Effector memory CD8-positive, alpha-beta T cell (primary cell): ENCODE measurements at places on chromosomes 2 and 18.

DNA sequence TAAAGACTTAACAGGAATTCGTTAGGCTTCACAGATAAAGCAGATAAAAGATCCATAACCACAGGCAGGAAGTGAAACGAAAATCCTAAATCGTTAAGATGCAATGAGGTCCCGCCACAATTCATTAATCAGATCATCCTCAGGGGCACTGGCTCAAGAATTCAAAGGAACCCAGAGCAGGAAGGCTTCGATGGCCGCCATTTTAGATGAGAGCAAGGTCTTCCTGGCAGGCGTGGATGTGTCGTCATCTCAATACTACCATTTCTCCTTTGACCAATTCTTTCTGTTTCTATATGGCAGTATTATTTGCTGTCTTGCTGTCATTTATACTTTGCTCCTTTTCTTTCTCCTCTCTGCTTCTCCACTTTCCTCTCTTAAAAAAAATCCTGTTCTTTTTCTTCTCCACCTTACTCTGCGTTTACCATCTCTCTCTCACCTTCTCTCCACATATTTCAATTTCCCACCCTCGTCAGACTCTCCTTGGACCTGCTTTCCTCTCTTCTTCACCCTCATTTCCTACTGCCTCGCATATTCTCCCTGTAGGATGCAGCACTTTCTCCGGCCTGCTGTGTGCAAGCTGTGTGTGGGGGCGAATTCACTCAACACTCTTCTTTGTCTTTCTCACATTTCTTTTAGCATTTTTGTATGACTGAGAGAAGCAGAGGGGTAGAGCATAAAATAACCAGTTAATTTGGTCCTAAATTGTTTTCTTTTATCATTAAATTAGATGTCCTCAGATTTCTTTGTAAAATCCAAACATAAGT lies 35.1 kb upstream of the LHCGR start:
- no peak for DNase-seq

DNA sequence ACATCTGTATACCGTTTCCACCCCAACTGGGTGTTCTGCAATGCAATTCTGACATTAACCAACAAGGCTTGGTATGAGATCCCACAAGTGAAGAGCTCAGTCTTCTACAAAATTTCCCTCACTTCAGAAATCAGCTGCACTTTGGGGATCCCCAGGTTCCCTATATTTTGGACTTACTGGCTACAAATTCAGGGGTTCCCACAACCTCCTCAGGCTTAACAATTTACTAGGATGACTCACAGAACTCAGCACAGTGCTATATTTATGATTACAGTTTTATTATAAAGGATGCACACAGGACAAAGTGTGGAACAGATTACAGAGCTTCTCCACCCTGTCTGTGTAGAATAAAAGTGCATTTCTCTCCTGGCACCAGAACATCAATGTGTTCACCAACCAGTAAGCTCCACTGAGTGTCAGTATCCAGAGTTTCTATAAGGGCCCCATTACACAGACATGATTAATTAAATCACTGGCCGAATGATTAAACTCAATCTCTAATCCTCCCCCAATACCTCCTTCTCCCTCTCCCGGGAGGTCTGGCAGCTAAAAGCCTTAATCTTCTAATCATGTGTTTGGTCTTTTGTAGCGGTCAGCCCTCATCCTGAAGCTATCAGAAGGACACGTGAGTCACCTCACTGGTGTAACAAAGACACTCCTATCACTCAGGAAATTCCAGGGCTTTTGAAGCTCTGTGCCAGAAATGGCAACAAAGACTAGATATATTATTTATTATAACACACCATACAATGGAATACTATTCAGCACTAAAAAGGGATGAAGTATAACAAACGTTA lies 84.6 kb downstream of the SLC66A3 start:
- DNase-seq, result no peak

- no peak for DNase-seq
Observed at GRCh38 chr2:119208791-119209203, 14.8 kb upstream of the STEAP3 start.

GRCh38 chr2:218895326-218895725 lies 14.7 kb downstream of the WNT10A start:
- no peak for DNase-seq

- DNase-seq, result no peak
Observed at GRCh38 chr18:49768051-49768391, 45.3 kb downstream of the ACAA2 start.

GRCh38 chr18:36650906-36651305 lies 177.9 kb downstream of the TPGS2 start:
- no peak for DNase-seq

- no peak for DNase-seq
Observed at GRCh38 chr18:55446996-55447671, 140.9 kb downstream of the TCF4 start.

GRCh38 chr2:101022221-101022620 lies 20.1 kb downstream of the RPL31 start:
- DNase-seq, result no peak

DNA sequence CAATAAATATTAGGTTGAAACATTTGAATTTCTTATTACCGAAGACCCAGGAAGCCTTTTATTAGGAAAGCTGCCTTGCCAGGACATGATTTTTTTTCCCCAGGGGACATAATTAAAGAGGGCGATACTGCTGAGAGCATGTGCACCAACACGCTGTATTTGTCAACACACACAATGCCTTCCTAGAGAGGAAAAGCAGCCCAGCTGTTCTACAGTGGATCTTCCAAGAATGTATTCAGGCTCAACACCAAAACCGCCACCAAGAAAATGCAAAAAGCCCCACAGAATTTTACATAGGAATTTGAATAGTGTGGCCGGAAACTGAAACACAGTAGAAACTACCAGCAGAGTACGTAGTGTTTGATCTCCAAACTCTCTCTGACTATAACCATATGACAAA lies 320.4 kb downstream of the DLGAP1 start:
- no peak for DNase-seq

GRCh38 chr18:29076645-29077044 lies 899.7 kb upstream of the CDH2 start:
- DNase-seq, result no peak

DNA sequence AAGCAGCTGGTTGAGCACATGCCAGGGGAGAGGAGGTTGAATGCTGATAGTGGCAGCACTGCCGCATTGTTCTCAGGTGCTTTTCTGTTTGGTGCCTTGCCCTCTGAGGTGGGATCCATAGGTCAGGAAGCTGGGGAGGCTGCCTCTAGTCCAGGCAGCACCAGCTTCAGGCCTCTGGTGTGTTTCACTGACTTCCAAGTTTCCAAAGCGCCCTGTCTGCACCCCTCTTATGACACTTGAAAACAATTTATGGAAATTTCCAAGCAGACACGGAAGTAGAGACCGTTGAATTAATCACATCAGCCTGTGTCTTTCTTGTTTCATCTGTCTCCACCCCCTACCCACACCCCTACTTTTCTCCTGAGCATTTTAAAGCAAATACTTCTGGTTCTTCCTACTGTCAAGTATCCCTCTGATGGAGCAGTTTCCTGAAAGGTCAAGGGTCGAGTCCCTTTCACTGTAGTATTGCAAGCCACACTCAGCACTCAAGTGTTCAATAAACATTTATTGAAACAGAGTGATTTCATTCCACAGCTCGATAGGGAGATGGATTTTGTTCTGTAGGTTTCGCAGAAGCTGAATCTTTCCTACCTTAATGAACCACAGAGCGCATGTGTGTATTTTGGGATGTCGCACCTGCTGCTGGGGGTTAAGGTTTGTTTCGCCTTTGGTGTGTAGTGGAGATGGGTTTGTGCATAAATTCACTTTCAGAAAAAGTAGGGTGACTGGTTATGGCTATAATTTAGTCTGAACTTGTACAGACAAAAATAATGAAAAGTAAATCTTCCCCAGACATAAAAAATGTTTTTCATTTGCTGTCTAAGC lies 21.4 kb downstream of the DGKD start:
- DNase-seq, result no peak

- no peak for DNase-seq
Observed at GRCh38 chr2:46521215-46521683, 41.9 kb downstream of the TMEM247 start.

DNA sequence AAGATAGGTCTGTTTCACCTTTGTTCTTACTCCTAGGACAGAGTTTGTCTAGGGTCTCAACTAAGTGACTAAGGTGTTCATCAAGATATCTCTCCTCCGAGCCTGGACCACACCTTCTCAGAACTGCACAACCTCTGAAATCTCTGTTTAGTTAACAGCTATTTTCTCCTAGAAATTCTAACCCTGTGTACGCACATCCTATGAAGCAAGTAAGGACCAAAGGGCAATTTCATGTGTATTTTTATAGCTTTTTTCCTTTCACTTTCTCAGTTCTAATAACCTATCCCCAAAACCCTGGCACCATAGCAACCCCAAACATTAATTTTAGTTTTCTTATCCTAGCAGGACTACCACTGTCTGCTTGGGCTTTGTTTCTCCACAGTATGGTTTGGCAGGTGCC lies 59.1 kb downstream of the PTPN4 start:
- DNase-seq, result no peak

DNA sequence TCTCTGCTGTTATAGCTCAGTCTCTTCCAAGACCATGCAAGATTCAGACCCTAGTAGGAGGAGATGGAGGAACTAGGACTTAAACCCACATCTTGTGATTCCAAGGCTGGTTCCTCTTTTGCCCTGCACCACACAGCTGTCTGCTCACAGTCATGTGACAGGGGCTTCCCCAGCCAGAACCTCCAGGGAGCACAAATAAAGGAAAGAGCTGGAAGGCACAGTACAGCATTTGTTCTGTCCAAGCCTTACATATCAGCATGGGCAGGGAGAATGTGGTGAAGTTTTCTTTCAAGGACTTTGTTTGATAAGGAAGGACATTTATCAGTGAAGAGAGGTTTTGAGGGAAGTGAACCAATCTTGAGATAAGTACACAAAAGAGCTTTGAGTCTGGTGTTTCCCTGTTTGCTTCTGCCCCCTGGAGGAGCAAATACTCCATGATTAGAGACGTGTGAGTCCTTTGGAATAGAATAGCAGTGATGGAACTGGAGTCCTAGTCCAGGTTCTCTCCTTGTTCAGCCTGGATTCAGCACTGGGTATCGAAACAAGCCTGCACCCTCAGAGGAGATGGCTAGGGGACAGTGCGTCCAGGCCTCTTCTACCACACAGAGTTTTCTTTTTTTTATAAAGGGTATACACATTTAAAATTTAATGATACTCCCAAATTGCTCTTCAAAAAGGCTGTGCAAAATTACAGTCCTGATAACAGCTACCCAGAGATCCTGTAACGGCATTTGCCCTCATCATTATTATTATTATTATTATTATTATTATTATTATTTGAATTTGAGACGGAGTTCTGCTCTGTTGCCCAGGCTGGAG lies 24.6 kb upstream of the CASP10 start:
- peak; percentile 53 for DNase-seq

DNA sequence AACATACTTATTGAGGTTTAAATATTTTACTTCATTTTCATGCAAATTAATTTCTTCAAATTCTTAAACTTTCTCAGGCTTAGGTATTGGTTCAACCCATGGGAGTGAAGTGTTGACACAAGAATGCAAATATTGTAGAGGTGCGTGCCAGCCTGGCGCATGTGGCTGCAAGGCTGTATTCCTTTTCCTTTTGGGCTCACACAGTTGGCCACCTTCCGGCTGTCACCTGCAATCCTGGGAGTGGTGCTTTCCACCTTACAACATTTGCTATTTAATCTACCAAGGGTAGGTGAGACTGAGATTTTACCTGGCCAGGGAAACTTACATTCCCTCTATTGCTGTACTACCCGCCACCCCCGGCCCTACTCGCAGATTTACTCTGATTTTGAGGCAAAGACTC lies 141.1 kb downstream of the DCC start:
- DNase-seq, result no peak

- DNase-seq, result no peak
Observed at GRCh38 chr2:130245976-130246375, 47.7 kb upstream of the TUBA3E start.

GRCh38 chr2:97708048-97708380 lies 5.4 kb upstream of the ZAP70 start:
- DNase-seq, result no peak

- no peak for DNase-seq
Observed at GRCh38 chr2:201320701-201321100, 36.4 kb downstream of the FLACC1 start.

- no peak for DNase-seq
Observed at GRCh38 chr2:216863946-216864345, 4.1 kb upstream of the TNP1 start.

DNA sequence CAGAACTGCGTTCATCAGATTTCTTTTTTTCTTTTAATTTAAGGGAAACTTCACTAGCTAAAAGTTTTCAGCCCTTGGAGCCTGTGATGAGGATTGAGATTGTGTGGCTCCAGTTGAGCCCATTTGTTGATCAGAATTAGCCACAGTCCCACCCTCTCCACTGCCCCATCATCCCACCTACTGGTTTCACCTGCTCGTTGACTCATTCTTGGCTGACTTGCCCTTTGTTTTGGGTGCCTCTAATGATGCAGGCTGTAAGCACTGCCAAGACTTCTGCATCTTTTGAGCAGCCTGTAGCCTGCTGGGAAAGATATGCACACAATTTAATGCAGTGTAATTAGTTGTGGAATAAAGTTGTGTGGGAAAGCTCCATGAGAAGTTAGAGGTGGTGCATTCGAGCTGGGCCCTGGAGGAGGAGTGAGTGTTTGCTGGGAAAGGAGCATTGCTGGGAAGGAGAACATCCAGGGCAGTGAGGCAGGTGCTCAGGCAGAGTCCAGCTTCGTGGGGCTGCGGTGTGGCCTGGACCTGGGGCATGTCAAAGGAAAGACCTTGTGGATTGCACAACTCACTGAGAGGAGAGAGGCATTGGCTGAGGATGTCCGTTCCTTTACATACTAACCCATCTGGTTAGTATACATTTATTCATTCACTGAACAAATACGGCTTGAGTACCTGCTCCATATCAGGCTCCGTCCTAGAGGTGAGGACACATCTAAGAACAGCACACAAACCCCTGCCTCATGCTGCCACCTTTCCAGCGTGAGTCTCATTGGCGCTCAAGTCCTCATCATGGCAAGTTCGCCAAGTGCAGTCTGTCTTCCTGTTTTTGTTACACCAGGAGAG lies 18.2 kb downstream of the ASPRV1 start:
- no peak for DNase-seq

DNA sequence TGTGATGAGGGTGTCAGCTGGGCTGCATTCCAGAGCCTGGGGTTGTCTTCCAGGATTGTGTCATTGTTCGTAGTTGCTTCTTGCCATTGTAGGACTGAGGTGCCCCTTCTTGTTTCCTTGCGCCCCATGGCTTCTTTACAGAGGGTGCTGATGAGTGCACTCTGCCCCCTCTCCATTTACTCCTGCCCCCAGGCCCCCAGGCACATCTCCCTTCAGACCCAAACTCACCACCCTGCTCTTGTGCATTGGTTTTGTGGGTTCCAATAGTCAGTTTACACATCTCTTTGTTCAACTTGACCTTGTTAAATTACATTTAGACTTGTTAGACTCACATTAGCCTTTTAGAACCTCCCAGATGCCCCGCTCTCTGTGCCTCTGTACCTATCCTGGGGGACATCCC lies 33.1 kb downstream of the HJURP start:
- no peak for DNase-seq

- no peak for DNase-seq
Observed at GRCh38 chr2:96386470-96386869, 50.9 kb downstream of the NCAPH start.

GRCh38 chr2:54470266-54470938 lies 14.3 kb downstream of the SPTBN1 start:
- no peak for DNase-seq

- DNase-seq, result no peak
Observed at GRCh38 chr2:229713371-229714079, 830 bp downstream of the DNER start.

GRCh38 chr2:74847070-74847858 lies 13.3 kb downstream of the HK2 start:
- no peak for DNase-seq

GRCh38 chr2:98356729-98357128 lies 10.5 kb downstream of the CNGA3 start:
- DNase-seq, result no peak

- no peak for DNase-seq
Observed at GRCh38 chr2:238106698-238107524, 6.8 kb downstream of the ESPNL start.
